ENCODE measurements at places on chromosomes 1 and 21.

DNA sequence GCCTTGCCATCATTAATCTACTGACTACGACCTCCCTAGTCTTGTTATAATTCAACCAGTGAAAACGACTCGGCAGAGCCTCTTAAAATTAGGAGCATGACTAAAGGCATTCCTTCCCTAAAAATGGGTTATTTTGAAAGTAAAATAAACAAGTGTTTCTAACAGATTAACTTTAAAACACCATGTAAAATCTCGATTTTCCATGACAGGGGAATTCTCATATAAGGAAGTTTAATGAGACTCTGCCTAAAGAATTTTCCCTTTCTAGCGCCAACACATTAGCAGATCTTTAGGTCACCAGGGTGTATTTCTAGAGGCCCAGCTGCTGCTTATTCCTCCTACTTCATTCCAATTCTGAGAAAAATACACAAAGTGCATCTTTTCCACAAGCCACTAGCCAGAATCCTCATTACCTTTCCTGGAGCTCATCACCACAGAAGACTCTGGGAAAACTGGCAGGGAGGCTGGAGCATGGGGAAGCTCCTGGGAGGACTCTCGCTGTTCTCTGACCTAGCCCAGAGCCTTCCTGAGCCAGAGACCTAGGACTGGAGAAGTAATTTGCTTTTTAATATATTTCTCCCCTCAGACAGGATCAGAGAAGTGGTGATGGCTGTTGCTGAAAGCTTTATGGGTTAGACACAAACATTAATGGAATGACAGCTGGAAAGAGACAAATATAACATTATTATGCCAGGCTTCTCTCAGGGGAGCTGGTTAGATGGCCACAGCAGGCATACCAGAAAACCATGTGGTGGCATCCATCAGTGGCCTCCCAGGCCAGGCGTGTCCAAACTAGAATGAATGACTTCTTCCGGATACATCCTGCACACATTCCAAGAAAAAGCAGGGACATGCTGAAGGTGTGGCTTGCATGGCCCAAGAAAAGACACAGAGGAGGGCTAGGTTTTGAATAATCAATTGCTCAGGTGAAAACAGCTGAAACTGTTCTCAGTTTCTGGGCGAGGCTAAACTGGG is 63.6 kb upstream of the CTTNBP2NL start:
- DNase-seq: peak; percentile 43

DNA sequence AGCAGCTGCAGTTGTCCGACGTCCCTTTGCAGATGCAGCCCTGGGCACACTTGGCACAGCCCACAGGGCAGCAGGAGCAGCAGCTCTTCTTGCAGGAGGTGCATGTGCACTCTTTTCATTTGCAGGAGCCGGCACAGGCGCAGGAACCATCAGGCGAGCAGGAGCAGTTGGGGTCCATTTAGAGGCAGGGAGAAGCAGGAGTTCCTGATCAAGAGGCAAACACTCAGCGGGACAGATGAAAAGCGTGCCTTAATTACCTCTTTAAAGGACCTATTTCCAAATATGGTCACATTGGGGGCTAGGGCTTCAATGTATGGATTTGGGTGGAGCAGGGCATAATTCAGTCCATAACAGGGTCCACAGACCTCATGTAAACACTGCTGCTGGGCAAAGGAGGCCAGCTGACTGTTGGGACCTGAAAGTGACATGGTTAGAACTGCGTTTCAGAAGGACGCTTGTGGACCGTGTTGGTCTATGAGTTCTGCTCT is 4.3 kb upstream of the CPLANE2 start:
- DNase-seq: no peak

DNA sequence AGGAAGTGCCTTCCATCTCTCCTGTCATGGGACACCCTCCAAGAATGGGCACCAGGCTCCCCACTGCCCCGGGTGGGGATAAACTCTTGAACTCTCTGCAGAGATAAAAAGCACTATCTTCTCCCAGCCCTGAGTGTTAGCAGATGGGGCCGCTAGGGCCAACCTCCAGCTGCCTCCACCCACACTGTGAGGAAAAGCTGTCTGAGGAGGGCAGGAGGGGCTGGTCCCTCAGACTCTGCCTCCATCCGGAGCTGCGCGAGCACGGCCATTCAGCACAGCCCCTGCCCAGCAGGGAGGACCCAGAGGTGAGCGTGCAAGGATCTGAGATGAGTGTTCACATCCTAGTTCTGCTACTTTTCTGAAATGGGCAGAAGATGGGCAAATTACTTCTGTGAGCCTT is 51.8 kb upstream of the TRABD2B start:
- DNase-seq: no peak

- no peak for DNase-seq
These were observed 43.2 kb downstream of the KIF26B start for GRCh38 chr1:245197911-245198379.

DNA sequence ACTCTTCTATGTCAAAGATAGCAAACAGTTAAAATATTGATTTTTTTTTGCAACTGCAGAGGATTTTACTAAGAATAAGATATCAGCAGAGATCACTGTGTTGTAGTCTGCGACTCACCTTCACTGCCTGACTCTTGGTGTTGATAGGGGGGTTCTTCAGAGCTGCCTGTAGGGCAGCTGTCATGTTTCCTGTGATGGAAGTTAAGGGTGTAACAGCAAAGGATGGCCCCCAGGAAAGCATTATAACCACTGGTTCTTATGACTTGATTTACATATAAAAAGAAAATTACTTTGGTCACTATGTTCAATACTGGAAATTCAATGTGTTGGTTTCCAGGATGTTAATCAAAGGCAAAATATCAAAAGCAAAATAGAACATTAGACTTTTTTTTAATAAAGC is 2.6 kb downstream of the ARPC5 start:
- DNase-seq: no peak

GRCh38 chr21:45396620-45396995 is 8.4 kb upstream of the COL18A1 start:
- DNase-seq: no peak

GRCh38 chr1:248906753-248907661 is 972 bp downstream of the PGBD2 start:
- DNase-seq: no peak

DNA sequence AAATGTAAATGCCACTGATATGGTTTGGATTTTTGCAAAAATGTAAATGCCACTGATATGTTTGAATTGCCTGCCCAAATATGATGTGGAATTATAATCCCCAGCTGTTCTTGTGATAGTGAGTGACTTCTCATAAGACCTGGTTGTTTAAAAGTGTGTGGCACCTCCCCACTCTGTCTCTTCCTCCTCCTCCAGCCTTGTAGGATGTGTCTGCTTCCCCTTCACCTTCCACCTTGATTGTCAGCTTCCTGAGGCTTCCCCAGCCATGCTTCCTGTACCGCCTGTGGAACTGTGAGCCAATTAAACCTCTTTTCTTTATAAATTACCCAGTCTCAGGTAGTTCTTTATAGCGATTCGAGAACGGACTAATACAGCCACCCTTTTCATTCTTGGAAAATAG is 1.3 kb upstream of the CCT8 start:
- DNase-seq: no peak

DNA sequence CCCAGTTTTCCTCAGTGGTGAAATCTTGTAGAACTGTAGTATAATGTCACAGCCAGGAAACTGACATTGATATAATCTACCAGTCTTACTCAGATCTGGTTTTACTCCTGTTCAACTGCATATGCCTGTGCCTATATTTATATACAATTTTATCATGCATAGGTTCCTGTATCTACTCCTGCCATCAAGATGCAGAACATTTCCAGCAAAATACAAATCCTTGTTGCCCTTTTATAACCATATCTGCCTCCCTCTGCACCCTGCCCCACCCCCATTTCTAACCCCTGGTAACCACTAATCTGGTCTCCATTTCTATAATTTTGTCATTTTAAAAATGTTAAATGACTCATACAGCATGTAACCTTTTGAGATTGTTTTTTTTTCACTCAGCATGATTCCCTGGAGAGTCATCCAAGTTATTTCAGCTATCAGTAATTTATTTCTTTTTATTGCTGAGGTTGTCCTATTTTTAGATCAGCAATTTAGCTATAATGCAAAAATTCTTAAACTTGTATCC is 8.1 kb downstream of the UTP25 start:
- DNase-seq: no peak

GRCh38 chr1:239786464-239786863 is 305.2 kb upstream of the FMN2 start:
- no peak for DNase-seq

DNA sequence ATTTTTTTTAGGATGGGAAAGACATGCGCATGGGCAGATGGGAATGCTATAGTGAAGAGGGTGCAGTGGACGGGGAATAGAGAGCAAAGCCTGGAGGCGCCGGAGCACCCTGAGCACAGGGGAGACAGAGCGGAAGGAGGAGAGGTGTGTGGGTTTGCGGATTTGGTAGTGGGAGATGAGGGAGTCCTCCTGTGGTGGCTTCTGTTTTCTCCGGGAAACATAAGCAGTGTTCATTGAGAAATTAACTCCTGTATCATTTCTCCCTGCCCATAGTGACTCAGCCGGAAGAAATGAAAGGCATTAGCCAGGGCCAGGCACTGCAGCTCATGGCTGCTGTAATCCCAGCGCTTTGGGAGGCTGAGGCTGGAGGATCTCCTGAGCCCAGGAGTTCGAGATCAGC is 4.7 kb upstream of the PTPRF start:
- peak; percentile 80 for DNase-seq

DNA sequence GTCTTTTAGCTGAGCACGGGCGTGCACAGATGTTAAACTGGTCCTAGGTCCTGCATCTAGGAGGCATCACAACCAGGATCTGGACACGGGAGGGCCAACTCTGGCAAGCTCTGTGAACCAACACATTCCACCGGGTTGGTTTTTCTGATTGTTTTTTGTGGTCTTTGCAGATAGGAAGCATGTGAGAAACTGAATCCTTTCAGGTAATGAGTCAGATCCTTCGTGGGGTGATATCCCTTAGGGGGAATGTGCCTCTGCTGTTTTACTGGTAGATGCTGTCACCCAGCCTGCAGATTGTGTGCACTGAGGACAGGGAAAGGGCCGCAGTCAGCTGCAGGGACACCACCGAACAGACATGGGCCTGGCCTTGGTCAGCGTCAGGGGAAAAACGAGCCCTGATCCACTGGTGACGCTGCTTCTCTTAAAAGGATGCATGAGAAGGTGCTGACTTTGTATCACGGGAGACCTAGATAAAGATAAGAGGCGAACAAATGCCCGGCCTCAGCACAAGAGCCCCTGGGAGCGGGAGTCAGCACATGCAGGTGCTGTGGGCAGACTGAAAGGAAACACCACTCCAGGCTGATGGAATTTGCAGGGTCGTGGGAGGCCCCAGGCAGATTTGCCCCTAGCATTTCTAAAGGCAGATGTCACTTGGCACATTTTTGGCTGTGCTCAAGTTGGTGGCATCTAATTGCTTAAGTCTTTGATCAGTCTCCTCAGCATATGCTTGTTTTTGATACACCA is 51.1 kb downstream of the DOP1B start:
- DNase-seq: peak; percentile 8

- DNase-seq: no peak
These were observed 641.7 kb downstream of the AJAP1 start for GRCh38 chr1:5296095-5296494.

DNA sequence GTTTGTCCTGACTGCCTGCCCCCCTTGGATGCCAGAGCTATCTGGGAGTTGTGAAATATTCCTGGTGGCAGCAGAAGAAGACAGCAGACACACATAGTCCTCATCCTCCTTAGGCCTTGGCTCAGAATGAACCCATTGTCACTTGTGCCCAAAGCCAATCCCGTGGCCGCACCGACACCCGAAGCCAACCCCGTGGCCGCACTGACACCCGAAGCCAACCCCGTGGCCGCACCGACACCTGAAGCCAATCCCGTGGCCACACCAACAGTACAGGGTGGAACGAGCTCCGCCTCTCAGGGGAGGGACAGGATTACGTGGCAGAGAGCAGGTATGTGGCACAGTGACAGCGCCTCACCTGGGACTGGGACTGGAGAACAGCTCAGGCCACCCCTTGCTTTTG is 186.7 kb downstream of the PRDM16 start:
- DNase-seq: no peak

DNA sequence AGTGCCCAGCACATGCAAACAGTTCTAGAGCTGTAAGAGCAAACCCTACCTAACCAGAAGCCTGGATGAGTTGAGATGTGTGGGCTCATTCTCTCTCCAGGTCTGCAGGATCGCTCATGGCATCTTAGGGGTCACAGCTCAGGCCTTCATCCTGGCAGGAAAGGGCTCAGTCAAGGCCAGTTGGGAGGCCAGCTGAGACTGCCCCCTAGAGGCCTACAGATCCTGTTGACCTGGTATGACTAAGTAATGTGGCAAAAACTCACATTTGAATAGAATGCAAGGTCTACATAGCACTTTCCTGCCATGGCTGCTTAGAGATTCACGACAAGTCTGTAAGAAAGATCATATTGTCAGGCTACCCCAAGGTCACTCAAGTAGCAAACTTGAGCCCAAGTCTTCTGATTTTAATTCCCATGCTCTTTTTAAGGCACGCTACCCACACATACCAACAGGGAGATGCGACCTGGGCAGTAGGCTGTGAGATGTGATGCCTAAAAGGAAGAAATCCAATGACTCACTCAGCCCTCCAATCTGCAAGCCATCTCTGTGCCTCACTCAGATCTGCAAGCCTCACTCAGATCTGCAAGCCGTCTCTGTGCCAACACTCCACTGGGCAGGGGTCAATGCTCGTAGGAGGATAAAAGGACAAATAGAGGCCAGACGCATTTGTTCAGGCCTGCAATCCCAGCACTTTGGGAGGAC is 5.1 kb upstream of the CAPN8 start:
- DNase-seq: no peak

DNA sequence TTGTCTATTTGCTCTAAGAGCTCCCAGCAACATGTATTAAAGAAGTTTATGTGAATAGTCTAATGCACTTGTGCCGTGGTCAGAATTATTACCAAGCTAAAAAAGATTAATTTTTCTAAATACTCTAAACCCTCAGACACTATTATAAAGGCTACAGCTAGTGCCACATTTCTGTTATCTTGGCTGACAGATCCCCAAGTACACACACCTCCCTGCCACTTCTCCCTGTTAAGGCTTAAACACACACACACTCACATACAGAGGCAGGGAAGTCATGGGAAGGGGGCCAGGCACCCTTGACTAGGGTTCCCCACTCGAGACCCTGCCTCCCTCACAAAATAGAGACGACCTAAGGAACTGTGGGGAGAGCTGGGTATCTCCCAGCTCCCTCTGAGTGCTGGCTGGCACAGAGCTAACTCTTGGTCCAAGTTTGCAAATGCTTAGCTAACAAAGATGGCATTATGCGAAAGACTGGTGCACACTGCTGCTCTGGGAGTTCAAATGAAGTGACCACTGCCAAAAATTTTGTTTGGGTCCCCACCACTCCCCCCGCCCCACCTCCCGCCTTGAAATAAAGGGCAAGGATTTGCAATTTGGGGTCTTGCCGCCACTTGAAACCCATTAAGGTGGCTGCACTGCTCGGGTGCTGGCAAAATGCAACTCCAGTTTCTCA is 9.8 kb downstream of the SSBP3 start:
- no peak for DNase-seq

GRCh38 chr1:174217787-174218574 is 58.7 kb downstream of the RABGAP1L start:
- no peak for DNase-seq

GRCh38 chr1:220754212-220754917 is 6.2 kb downstream of the MTARC2 start:
- DNase-seq: no peak
